ENCODE measurements at places on chromosomes 5 and 9. TPM values are rescaled to one million over a fixed set of nuclear protein-coding genes. Genes with fewer than 3 reads are reported as not detected.

Gene SHB
- 1.8 TPM for total RNA-seq

Gene PCDHA9
- not detected for total RNA-seq

Gene APBA1
- total RNA-seq = 0.13 TPM

DNA sequence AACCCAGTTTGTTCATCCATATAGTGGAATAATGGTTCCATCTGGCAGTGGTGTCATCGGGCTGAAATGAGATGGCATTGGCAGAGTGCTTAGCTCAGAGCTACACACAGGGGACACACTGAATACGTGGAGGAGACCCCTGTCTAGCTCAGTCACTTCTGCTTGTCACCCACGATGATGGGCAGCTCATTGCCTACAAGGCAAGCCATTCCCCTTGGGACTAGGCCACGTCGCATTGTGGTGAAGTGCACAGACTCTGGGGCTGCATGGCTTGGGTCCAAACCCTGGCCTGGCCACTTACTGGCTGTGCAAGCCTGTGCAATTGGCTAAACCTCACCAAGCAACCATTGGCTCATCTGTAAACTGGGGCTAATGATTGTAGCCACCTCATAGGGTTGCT lies 3.2 kb upstream of the FBP1 start:
- DNase-seq = no peak

DNA sequence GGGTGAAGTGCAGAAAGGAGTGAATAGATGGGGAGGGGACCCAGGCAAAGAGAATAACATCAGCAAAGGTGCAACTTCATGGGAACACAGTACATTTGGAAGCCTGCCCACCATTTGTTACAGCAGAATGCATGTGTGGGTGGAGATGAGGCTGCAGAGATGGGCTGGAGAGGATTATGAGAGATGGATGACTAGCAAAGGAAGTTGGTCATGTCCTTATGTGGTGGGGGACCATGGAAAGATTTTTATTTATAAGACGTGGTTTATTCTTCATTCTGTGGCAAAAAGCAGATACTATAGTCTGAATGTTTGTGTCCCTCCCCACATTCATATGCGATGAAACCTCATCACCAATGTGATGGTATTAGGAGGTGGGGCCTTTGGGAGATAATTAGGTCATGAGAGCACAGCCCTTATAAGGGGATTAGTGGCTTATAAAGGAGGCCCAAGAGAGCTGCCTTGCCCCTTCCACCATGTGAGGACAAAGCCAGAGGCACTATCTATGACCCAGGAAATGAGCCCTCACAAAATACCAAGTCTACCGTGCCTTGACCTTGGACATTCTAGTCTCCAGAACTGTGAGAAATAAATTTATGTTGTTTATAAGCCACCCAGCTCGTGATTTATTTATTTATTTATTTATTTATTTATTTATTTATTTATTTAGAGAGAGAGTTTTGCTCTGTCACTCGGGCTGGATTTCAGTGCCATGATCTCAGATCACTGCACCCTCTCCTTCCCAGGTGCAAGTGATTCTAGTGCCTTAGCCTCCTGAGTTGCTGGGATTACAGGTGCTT lies 483.7 kb downstream of the RAB3C start:
- no peak for DNase-seq

DNA sequence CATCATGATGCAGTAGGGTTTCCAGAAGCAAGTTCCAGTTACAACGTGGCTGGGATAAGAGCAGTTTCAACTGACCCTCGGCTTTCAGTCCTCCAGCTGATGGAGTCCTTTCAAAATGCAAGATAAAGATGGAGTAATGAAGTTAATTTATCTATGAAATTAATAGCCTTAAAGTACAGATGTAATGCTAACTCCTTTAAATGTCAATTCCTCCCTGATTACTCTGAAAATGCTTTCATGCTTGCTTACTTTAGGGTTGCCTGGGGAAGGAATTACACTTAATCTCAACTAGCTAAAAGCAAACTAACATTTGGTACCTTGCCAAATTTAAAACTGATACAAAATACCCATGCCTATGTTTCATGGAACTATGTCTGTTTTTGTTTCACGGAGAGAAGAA lies 178.4 kb downstream of the KIAA0825 start:
- DNase-seq = no peak

DNA sequence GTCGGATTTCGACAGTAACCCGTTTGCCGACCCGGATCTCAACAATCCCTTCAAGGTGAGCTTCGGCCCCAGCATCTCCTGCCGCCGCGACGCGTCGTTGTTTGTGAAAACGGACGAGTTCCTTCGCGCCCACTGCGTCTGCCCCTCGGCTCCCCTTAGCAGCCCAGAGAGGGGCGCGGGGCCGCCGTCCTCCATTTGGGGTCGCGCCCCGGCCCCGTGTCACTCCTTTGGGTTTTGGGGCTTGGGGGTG lies 182 bp downstream of the SCAMP1 start:
- DNase-seq = no peak

GRCh38 chr5:56434986-56435385 lies 201.9 kb upstream of the ANKRD55 start:
- DNase-seq = no peak

- no peak for DNase-seq
Observed at GRCh38 chr9:82829818-82830217, 233.1 kb downstream of the RASEF start.
